ENCODE measurements at places on chromosomes 16 and 17. TPM values are rescaled to one million over a fixed set of nuclear protein-coding genes. Genes with fewer than 3 reads are reported as not detected.

DNA sequence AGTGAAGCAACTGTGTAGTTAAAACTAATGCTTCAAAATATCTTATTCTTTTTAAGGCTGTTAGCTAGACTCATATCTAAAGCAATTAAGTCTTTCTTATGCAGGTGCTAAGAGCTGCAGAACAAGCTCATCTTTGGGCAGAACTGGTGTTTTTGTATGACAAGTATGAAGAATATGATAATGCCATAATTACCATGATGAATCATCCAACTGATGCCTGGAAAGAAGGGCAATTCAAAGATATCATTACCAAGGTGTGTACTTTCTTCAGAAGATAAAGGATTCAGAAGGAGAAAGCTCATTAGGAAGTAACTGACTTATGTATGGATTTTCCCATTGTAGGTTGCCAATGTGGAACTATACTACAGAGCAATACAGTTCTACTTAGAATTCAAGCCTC, 23.9 kb downstream of the PTRH2 start:
- no peak for DNase-seq

MIF4GD gene
- total RNA-seq: 3.3 TPM

DNA sequence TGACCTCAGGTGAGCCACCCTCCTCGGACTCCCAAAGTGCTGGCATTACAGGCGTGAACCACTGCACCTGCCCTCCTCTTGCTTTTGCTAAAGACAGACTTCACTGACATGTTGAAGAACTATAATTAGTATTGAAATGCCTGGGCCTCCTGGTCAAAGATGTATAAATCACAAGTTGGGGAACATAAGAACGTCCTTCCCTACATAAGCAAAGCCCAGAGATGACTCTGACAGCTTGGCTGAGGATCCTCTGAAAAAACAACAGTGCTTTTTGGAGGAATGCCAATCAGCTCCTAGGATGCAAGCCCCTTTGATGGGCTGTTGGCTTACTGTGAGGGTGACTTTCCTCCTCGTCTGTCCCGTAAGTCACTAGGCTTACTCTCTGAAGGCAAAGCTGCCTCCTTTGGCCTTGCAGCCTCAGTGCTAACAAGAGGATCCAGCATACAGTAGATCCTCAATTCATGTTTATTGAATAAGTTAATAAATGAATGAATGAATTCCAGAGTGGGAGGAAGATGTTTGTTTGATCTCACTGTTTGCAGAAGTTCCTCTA, 6.3 kb downstream of the APOH start:
- no peak for DNase-seq

DNA sequence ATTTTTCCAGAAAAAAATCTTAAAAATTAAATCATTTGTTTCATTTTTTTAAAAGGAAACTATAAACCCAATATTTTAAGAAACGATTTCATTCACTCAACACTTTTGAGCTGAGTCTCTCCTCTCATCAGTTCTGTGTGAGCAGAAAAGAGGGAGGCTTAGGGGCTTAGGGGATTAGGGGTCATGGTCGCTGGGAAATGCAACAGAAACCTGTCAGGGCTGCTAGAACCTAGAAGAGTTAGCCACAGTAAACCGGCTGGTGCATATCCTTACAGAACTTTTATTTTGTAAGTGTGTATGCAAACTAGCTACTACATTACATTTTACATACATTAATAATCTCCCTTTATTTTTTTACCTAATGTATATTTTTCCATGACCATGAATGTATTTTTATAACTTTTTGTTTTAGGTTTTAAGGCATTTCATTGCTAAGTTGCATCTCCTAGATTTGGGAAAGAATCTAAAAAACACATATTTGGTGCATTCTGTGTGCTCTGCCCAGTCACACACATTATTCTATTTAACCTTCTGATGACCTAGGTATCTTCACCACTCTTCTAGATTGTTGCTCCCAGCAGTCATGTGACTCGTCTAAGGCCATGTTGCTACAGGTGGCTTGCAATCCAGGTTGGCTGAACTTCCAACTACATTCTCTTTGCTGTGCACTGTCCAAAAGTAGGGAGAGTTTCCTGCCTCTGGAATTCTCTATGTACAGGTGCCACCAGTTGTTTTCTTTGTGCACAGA, 24.4 kb downstream of the TBC1D3B start:
- no peak for DNase-seq

DNA sequence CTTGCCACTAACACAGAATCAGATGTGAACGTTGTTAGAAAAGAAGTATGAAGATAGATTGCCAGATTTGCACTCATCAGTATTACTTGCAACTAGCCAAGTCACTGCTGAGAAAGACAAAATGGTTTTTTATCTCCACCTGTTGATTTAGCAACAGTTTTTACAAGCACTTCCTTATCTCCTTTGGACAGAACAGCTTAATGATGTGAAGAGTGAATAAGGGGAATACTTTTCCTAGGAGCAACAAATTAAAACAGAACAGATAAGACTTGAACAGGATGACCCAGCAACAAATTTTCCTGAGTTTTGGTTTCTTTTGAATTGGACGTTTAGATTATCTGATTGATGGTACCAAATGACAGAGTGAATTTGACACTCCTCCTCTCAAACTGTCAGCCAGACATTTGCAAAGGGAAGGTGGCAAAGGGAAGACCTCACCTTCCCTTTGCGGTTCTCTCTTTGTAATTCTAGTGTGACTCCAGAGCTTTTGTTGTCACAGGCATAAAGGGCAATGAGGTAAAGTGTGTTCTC, 130.6 kb downstream of the NLK start:
- DNase-seq: no peak

- no peak for DNase-seq
Observed at GRCh38 chr17:27523712-27524111, 67.5 kb downstream of the KSR1 start.

DNA sequence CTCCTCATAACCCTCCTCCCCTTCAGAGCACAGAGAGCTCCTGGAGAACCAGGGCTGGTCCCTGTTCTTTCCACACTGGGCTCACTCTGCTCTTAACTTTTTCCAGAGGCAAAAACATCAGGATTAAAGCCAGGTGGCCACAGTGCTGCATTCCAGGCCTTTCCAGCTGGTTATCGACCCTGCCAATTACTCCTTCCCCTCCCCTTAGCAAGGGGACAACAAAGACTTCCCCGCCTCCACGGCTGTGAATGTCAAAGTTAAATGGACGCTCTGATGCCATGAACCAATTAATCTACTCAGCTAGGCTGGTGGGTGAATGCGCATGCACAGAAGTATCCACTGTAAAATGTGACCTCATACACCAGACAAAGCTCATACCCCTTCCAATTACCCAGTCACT, 23.1 kb downstream of the ACLY start:
- peak; percentile 27 for DNase-seq

DNA sequence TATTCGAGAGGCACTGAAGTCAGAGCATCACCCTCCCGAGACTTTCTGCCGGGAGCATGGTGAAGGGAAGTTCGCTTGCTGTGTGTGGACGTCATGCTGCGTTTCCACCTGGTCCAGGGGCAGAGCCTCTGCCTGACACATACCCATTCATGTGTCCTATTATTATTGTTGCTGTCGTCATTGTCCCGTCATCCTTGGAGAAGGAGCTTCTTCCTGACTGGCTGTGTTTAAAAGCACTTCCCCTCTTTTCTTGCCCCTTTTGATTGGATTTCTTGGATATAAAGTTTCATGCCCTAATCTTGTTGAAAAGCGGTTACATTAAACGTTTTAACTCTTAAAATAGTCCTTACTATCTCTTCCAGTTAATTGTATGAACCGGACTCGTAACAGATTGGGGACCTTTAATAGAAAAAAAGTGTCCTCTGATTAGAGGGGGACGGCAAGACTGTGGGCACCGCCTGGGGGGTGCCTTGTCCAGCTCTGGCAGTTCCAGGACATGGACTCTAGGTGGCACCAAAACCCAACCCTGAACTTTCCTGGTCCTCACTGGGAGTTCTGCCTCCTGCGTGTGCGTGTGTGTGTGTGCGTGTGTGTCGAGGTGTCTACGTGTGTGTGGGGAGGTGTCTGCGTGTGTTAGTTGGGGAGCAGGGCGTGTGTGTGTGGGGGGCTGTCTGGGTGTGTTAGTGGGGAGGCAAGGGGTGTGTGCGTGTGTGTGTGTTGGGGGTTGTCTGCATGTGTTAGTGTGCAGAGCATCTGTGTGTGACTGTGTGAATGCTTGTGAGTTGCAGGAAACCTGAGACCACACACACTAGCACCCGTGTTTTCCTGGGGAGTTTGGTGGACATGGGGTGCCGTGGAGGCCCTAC, 133.3 kb upstream of the CIBAR2 start:
- DNase-seq: peak; percentile 79

- no peak for DNase-seq
Observed at GRCh38 chr17:78057113-78057740, 71.3 kb downstream of the TMC6 start.

- no peak for DNase-seq
Observed at GRCh38 chr17:80890196-80890920, 101.3 kb upstream of the CHMP6 start.

GRCh38 chr17:61081959-61082358, 317.7 kb upstream of the TBX2 start:
- DNase-seq: no peak

GRCh38 chr17:42989726-42990652, 8.2 kb upstream of the RPL27 start:
- DNase-seq: peak; percentile 26

DNA sequence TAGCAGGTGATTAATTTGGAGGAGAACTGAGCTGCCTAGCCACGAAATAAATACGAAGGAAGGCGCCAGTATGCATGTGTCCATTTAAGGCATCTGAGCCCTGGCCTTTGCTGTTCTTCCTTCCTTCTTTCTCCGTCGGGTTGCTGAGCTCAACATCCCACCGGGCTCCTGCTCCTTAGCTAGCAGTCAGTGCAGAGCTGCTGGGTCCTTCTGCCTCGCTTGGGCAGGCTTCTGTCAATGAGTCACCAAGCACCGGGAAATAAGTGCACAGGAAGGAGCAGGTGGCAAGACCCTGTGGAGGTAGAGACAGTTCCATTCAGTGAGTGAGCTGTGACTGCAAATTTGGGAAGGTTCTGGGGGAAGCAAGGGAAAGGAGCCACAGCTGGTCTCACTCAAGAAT, 120.7 kb downstream of the CCDC182 start:
- DNase-seq: no peak

PIK3R6 gene
- total RNA-seq: not detected

SMTNL2 gene
- total RNA-seq: not detected

DNA sequence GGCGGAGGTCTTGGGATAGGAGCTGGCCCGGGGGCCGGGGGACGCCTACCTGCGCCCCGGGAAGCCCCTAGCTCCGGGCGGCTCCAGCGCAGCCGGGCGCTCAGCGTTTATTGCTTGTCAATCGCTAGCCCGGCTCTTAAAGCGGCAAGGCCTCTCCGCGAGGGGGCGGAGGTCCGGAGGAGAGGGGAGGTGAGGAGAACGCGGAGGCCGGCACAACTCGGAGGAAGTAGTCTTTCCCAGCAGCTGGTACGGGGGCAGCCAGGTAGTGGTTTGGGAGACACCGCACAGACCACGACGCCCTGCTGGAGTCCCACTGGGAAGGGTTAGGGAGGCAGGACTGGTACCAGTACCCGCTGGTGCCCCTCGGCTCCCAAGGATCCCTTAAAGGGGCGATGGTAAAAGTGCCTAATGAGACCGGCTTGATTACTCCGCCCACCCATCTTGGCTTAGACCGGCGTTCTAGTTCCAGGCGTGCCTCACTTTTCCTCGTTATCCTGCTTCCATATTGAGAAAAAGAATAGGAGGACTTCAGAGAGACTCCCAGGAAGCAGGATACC, at the start of gene MPP2:
Gene MPP2 (minus strand): TSS at position 112 of the 557 bp plus-strand sequence. CDS start 3,076 bp downstream, outside the sequence.
- peak; percentile 58 for DNase-seq

DNA sequence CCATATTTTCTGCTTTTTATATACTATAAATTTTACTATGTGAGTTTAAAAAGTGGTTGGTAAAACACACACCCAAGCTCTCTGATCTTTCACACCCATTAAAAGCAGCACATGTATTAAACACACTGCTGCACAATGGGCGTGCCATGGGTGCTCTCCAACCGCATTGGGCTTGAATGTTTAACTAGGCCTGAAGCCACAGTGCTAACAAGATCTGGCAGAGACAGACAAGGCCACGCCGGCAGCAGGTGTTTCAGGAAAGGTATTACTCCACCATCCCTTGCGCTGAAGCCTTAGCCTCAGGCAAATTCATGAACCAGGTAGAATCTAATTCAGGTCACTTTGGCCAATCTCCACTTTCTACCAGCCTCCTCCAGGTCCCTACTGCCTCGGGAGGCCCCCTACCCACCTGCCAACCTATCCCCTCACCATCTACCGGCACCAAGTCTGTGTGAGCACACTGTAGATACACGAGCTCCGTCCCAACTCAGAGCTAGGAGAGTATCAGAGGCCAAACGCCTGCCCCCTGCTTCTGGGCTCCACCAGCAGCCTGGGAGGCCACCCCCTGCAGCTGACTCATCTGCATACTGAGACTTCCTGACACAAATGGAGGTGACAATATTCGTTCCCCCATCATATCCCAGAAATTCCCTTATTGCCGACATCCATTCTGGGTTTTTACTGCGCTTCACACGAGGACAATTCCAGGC, 95.0 kb downstream of the ADCY9 start:
- DNase-seq: no peak

- DNase-seq: peak; percentile 60
Observed at GRCh38 chr17:20925091-20925490, 117.7 kb downstream of the USP22 start.

- peak; percentile 33 for DNase-seq
Observed at GRCh38 chr16:65497571-65497970, 375.7 kb upstream of the CDH11 start.

GRCh38 chr16:70651524-70651923, 5.2 kb downstream of the IL34 start:
- DNase-seq: peak; percentile 38

GRCh38 chr17:10019941-10020451, 114.9 kb upstream of the RCVRN start:
- DNase-seq: no peak

- no peak for DNase-seq
Observed at GRCh38 chr17:74474043-74474792, 7.8 kb downstream of the CD300A start.

TEX19 gene
- total RNA-seq: under 0.01 TPM

ERN2 gene
- not detected for total RNA-seq

GRCh38 chr17:81569986-81570514, 17.9 kb upstream of the FAAP100 start:
- no peak for DNase-seq

Data from IMR-90 (cell line).